Hematopoietic multipotent progenitor cell treated with erythropoietin and hydrocortisone succinate and interleukin-3 and kit ligand, for 8 days (in vitro differentiated cells): ENCODE measurements at places on chromosomes 12 and 14.

GRCh38 chr14:36773136-36773540 lies 111.5 kb downstream of the PAX9 start:
- peak; percentile 81 for DNase-seq

DNA sequence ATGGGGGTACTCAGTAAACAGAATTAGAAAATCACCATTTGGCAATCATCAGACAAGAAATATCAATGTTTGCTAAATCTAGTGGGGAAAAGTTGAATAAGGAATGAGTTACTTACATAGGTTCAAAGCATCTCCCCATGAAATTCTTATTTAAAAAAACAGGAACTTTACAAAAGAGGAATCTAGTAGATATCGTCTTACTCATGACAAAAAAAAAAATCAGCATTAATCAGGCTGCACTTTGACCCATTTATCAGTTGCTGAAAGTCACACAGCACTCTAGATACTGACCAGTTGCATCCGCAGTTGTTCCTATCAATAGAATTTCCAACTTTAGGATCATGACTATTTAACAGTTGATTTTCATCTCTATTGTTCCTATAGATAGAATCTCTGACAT lies 5.8 kb upstream of the DICER1 start:
- no peak for DNase-seq

- DNase-seq: no peak
Observed at GRCh38 chr12:85998074-85998473, 124.0 kb downstream of the NTS start.

DNA sequence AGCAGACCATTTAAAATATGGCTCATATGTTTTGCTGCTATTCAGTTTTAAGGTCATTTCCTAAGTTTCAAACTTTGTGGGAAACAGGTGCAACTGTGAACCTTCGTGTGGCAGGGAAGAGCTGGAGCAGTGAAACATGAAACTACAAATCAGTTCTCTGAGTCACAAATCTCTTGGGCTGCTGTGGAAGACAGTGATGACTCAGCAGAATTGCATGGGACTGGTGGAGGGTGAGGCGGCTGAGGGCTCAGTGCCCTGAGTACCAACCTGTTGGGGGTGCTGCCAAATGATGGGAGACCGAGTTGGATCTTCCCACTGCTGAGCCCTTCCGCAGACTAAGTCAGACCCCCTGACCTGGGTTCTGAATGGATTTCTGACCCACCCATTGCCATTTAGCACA lies 8.4 kb upstream of the CALM1 start:
- peak; percentile 58 for DNase-seq

DNA sequence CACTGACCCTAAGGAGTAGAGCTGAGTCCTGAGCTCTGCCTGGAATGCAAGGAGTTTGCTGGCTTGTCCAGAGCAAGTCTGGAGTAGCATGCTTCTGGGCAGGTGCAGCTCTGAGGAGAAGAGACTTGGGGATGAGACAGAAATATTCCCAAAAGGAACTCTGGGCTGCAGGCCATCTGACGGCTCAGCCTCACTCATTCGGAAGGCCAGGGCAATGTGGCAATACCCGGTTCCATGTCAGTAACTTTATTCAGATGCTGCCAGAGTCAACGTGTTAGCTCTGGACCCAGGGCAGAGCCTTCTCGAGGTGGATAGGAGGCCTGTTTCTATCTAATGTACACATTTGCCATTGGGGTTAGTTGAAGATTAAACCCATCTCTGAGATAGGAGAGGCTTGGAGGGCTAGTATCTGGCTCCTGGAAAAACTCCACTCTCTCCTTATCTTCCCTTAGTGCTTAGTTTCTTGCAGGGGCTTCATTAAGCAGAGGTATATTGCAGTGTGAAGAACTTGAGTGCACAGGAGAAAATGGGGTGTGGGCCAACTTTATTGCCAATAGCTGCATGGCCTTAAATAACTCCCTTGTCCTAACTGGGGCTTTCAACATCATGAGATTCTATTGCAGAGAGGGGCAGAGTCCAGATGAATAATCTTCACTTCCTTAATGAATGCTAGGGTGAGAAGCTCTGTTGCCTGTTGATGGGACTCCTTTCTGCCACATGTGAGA lies 65.6 kb downstream of the NTF3 start:
- DNase-seq: no peak

DNA sequence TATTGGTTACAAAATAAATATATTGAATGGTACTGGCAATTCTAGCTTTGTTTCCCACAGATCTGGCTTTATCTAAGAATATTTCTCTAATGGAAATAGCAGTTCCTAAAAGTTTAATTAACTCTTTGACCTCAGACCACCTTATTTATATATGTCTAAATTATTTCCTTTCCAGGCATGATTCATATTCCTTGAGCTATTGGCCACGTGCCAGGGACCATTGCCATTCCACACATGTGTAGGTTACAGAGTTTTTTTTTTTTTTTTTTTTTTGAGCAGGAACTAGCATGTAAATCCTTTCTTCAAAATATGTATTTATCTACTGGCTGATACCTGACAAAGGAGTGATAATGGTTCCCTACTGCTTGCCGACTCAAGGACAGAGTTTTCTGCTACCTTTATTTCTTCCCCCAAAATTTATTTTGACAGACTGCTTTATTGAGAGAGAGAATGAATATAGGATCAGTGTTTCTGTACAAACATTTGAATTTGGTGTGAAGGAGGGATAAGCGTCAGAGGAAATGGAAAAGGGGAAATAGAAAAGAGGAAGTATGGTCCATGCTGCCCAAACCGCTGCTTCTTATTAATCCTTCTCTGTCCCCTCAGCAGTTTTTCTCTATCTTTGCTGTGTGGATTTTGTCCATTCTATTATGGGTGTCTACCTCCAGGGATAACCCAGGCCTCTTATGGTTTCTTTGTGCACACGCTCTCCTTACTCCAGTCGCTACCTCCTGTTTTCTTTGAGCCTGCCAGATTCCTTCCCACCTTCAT lies 36.4 kb downstream of the PDE3A start:
- DNase-seq: peak; percentile 61
